Stimulated activated CD4-positive, alpha-beta T cell treated with anti-CD3 and anti-CD28 coated beads, Interleukin-4, amount 100 ng/mL, for 1 hour (primary cell): ENCODE measurements at places on chromosomes 6 and 20.
A peak's percentile ranks its signal among the peaks of the same experiment; 100 is the strongest.

- no peak for DNase-seq
Measured at GRCh38 chr20:46939031-46939965, 44.7 kb downstream of the EYA2 start.

DNA sequence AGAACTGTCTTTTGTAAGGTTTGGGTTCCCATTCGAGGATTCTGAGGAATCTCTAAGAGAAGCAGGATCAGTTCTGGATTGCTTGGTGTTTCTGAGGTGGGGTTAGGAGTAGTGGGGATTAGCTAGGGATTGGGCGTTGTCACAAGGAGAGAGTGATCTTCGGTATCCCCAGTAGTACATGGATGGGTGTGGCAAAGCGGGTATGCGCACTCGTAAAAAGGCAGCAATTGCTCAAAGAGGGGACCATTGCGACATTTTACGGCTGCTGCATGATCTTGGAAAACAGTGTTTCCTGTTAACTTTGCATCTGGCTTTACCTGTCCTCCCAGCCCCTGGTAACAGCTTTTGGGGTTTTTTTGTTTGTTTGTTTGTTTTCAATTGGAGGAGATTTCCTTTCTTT is 9.7 kb upstream of the ZSCAN9 start:
- DNase-seq = no peak

- peak; percentile 25 for DNase-seq
Measured at GRCh38 chr20:19995220-19995863, 21.8 kb upstream of the NAA20 start.

DNA sequence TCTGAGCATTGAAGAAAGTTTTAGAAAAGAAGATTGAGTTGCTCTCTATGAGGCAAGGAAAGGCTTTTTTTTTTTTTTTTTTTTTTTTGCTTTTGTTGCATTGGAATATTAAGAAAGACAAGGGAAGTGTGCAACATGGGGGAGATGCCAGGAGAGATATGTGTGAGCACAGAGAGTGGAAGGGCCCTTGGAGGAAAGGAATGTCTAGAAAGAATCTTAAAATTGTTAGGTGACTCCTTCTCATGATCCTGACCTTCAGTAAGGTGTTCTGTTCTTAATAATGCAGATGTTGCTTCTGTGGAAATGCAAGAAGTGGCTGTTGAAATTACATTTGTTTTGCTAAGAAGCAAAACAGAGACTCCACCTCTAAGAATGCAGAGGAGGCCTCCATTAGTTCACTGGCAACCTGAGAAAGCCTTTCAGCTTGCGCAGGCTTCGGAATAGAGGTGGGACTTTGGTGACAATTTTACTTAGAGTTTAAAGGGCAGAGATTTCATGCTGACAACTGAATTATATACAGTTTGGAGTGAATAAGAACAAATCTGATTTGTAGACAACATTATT is 118.0 kb upstream of the ASCC3 start:
- DNase-seq = no peak

GRCh38 chr6:23526526-23526925 is 599.5 kb upstream of the NRSN1 start:
- DNase-seq = no peak

- no peak for DNase-seq
Measured at GRCh38 chr6:141492521-141493284, 640.0 kb upstream of the GJE1 start.

GRCh38 chr6:84842525-84843166 is 78.2 kb upstream of the TBX18 start:
- DNase-seq = no peak

DNA sequence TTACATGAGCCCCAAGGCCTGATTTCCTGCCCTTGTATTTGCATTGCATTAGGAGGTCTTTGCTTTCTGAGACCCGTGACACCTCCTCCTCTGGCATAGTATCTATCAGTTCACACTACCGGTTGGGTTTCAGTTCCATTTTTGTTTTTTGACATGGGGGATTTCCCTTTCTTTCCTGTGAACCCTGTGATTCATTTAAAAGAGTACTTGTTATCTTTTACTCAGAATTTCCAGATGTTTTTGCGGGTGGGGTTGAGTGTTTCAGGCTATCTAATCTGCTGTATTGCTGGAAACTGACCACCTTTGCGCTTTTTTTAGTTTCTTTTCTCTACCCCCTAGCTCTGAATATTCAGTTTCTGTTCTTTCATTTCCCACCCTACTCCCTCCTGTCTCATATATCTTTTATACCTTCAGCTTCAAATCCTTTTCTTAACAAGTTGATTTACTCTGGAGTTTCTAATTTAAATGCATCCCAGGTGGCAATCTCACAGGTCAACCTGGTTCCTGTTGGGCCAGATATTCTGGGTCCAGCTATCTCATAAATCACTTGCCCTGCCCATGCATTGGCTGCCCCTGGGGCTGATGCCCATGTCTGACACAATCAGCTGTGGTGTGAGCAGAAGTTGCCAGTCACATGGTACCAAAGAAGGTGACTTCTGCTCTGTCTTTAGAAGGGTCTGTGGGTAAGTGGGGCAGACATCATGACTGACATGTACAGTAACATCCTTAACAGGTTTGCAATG is 14.3 kb upstream of the NCOA3 start:
- DNase-seq = peak; percentile 56

DNA sequence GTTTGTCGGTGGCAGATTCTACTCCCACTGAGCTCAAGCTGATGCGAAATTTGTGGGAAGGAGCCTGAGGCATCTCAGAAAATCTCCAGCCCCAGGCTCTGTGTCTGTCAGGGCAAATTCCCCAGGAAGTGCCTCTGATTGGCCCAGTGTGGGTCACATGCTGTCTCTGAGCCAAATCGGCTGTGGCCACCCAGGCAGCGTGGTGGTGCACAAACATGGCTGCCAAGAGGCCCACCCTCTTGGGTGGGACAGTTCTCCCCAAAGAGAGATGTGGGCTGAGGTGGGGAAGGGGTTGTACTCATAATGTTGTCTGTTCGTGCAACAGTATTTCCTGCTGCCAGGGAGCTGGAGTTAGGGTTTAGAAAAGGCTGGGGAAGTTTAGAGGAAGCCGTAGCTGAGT is 130.6 kb downstream of the BMP7 start:
- no peak for DNase-seq

DNA sequence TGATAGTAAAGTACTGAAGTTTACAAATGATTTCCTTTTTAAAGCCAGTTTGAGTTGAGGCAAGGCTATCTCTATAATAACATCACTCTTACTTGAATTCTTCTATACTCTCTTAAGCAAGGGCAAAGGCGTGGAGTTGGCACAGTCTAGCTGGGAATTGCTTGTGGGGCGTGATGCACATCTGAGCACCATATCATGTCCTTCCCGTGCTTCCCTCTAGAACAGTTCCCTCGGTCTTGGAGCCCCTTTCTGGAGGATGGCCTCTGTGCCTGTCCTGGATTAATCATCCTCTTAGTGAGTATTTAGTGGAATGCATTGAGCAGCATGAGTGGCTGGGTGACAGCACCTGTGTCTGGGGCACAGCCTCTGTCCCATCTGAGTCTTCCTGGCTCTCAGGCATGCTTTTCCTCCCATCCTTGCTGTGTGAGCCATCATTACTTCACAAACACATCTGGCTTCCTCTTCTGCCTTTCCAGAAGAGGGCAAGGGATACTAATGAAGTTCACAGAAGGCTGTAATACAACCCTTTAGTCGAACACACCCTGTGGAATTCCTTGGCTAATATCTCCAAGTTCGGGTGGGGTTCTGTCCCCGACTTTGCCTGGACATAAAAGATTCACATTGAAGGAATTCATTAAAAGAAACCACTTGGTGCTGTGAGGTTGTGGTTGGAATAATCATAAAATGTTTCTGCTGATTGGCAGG is 188.2 kb downstream of the FNDC1 start:
- no peak for DNase-seq

- no peak for DNase-seq
Measured at GRCh38 chr6:2830183-2830582, 11.5 kb downstream of the SERPINB1 start.

- no peak for DNase-seq
Measured at GRCh38 chr6:2186516-2186915, 58.9 kb downstream of the GMDS start.
